IgD-negative memory B cell (primary cell): ENCODE measurements at places on chromosomes 2 and 18. TPM values are rescaled to one million over a fixed set of nuclear protein-coding genes. Genes with fewer than 3 reads are reported as not detected.

The C2orf80 gene
- polyA plus RNA-seq = not detected

The TNFRSF11A gene
- polyA plus RNA-seq = not detected

The LAMA1 gene
- not detected for polyA plus RNA-seq

The MIB1 gene
- 2.2 TPM for polyA plus RNA-seq

The ITGB6 gene
- not detected for polyA plus RNA-seq

The PLEKHB2 gene
- polyA plus RNA-seq = 46.3 TPM

The SCN2A gene
- polyA plus RNA-seq = 0.06 TPM

The DSG4 gene
- not detected for polyA plus RNA-seq

The RNU2-63P gene
- polyA plus RNA-seq = not detected

The KCNIP3 gene
- polyA plus RNA-seq = not detected

The TTL gene
- 1.3 TPM for polyA plus RNA-seq

The PNKD gene
- 126 TPM for polyA plus RNA-seq

The GAREM1 gene
- polyA plus RNA-seq = not detected

The CRYGD gene
- polyA plus RNA-seq = not detected
